Fibroblast of skin of left quadriceps (primary cell): ENCODE measurements at places on chromosomes 3 and 15.
A peak's percentile ranks its signal among the peaks of the same experiment; 100 is the strongest.

DNA sequence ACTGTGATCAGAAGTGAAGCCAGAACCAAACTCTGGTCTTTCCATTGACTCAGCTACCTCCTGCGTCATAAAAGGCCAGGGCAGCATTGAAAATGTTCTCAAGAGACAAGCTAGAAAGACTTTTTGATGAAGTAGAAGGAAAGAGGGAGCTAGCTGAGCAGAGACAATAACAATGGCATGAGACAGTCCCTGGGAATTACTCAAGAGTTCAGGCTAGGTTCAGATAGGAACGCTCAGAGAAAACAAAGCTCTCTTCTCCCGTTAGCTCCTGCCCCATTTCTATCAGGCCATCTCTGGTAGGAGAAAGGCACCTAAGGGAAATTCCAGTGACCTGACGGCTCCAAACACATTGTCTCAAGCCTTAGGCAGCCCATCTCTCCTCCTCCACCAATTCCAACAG lies 7.0 kb upstream of the OXTR start:
- DNase-seq = no peak

DNA sequence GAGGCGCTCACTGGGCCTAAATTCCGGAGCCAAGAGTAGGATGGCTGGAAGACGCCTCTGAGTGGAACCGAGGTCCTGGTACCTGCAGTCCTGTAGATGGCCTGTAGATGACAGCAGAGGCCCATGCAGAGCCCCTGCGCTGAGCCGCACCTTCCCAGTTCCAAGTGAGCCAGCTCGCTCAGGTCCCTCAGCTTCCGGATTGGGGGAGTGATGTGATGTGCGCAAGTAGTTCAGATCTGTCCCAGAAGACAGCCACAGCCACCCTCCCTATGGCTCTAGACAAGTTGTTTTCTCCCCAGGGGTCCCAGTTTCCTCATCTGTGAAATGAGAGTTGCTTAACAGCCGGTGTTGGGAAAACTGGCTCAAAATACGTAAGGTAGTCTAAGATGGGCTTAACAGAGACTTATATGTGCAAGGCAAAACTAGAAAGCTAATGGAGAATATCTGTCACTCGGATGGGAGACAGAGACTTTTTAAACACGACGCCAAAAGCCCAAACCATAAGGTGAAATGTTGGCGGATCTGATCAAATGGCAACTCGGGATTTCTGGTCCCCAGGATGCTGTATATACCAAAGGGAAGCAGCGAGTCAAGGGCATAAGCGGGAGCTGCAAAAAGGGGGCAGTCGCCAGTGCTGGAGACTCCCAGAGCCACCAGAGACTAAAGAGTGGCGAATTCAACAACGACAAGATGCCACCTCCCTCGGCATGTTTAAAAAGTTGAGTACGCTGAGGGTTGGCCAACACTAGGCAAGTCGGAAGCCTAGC lies 765 bp upstream of the MAPKAPK3 start:
- DNase-seq = no peak

- no peak for DNase-seq
Observed at GRCh38 chr15:33157371-33158037, 37.0 kb downstream of the FMN1 start.

DNA sequence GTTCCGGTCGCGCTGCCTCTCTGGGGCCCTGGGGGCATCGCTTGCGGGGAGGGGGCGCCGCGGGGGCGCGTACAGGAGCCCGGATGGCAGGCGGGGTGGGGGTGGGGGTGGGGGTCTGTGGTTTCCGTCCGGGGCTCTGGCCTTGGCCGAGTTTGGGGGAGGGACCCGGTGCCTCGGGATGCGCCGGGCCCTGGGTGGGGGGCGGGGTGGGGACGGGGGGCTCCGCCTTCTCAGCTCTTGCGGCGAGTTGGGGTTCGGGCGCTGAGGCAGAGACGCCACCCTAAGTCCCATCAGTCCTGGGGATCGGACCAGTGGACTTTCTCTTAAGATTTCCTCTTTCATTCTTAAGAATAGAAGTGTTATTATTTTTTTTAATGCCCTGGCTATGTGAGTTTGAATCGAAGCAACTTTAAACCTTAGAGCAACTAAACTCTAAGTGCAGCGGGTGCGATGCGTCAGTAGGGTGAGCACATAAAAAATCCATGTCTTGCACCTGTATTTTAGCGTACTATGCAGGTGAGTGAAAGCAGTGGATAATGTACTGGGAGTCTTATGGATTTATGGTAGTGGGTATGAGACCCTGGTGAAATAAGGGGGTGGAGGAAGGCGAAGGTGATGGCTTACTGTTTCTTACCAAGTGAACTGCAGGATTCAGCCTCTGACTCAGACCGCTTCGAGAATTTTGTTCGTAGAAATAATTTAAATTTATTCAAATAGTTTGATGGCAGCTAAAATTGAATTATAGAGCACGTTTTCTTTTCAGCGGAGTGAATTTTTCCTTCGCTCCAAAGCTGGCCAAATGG lies 762 bp downstream of the CTNNB1 start:
- DNase-seq = no peak

DNA sequence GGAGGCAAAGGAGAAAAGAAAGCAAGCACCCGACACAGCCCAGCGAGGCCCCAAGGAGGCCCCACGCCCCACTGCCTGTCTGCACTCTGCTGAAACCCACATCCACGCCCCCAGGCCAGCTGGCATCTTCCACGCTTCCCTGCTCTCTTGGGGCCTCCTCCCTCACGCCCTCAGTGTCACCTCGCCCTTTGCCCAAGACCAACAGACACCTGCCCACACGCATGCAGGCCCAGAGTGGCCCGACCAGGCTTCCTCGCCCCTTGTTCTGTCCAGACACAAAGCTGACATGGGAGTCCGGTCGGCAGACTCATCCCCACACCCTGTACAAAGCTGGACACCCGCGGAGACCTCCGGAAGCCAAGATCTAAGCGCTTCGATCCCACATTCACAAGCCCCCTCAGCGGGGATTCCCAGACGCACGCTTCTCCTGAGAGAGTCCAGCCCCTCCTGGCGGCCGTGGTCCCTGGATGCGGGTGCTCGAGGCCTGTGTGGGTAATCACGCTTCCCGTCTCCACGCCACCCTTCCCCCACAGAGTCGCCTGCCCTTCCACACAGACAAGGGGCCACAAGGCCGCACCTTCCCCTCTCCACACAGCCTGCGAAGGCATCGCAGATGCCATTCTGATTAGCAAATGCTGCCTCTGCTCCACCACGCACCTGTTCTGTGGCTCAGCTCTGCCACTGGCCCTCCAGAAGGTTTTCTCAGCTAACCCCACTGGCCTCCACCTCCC lies 176.6 kb downstream of the XXYLT1 start:
- no peak for DNase-seq

DNA sequence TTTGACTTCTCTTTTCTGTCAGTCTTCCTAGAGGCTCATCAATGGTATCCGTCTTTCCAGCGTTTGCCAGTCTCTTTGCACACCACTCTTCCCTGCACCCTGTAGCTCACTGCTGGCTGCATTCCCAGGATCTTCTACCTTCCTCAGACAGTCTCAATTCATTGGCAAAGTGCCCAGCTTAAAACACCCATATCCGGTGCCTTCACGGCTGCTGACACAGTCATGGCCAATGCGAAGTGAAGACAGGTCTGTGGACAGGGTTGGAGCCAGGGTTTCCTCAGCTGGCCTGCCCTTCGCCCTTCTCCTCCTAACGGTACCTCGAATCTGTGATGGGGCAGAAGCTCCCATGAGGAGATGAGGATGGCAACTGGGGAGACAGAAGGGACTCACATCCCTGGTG lies 36.1 kb downstream of the PTH1R start:
- DNase-seq = peak; percentile 42

GRCh38 chr15:52220937-52221660 lies 29.9 kb upstream of the GNB5 start:
- no peak for DNase-seq

GRCh38 chr3:144821583-144821982 lies 850.0 kb downstream of the DIPK2A start:
- peak; percentile 90 for DNase-seq

GRCh38 chr3:8451696-8452095 lies 49.9 kb upstream of the LMCD1 start:
- DNase-seq = peak; percentile 62

DNA sequence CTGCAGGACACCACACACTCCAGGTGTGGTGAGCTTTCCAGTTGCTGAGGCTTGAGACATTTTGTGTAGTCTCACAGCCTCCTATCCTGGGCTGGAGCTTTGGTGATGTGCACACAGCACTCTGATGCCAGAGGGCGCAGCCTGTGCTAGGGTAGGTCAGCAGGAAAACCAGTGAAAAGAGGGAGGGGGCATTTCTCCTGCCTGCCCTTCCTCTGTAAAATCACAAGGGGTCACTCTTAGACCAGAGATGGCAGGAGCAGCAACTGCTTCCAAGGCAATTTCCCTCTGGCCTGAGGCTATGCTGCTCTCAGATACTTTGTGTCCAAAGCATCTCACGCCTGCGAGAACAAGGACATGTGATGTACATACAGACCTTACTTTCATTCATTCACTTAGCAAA lies 16.5 kb upstream of the MUSTN1 start:
- DNase-seq = no peak

DNA sequence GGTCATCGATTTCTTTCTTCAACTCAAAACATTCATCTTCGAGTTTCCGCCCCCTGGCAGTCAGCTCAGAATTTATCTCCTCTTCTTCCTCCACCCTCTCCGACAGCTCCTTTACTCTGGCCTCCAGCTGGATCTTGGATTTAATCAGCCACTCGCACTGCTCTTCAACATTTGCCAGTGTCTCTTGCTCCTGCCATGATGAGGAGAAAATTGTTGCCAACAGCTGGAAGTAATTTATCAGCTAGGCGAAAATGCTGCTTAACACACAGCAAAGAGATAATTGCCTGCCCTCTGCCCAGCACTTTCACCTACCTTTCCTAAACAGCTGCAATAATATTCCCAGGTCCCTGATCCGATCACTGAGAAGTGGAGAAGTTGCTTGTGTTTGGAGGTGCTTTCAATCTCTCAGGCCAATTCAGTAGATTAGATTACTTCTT lies 69.3 kb downstream of the MYH15 start:
- no peak for DNase-seq

DNA sequence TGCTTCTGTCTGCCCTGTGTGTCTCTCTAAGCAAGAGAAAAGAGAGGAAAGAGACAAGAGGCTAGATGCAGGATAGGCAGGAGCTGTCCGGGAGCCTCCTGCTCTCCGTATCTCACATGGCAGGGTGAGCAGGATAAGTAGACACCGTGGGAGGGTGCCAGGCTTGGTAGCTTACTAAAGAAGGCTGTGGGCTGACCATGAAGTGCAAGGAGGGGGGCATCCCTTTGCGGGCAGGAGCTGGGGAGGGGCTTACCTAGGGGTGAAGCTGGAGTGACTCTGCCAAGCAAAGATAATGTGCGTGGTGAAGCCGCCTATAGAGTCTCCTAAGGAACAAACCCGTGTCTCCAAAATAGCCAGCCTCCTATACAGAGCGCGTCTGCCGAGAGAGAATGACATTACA lies 33.7 kb upstream of the TMC3 start:
- no peak for DNase-seq

GRCh38 chr3:11661827-11662226 lies 18.1 kb upstream of the VGLL4 start:
- peak; percentile 47 for DNase-seq

DNA sequence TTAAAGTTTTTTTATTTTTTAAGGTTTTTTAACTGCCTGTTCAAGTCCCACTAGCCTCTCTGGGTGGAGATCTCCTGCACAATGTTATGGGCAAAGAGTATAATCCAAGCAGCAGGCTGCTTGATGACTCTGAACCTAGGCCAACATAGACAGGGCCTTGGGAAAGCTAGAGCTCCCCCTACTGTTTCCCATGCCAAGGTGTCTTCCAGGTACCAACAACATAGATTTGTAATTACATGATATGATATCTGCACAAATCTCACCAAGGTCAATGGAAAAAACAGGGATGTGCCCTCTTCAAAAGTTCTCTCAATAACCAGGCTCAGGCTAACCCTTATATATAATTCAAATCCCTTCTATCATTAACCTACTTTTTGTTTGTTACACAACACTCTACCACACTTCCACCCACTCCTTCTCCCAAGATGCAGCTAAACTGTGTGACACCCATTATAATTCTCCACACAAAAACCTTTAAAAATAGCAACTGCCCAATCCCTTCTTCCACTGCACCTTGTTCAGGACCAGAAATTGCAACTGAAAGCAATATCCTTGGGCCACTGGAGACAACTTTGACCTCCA lies 43.8 kb downstream of the RBM15B start:
- DNase-seq = peak; percentile 6

- no peak for DNase-seq
Observed at GRCh38 chr3:28980131-28980530, 300.7 kb upstream of the RBMS3 start.
